ENCODE measurements at places on chromosomes 1 and 21. TPM values are rescaled to one million over a fixed set of nuclear protein-coding genes. Genes with fewer than 3 reads are reported as not detected.

The PLPPR5 gene
- total RNA-seq, result not detected

DNA sequence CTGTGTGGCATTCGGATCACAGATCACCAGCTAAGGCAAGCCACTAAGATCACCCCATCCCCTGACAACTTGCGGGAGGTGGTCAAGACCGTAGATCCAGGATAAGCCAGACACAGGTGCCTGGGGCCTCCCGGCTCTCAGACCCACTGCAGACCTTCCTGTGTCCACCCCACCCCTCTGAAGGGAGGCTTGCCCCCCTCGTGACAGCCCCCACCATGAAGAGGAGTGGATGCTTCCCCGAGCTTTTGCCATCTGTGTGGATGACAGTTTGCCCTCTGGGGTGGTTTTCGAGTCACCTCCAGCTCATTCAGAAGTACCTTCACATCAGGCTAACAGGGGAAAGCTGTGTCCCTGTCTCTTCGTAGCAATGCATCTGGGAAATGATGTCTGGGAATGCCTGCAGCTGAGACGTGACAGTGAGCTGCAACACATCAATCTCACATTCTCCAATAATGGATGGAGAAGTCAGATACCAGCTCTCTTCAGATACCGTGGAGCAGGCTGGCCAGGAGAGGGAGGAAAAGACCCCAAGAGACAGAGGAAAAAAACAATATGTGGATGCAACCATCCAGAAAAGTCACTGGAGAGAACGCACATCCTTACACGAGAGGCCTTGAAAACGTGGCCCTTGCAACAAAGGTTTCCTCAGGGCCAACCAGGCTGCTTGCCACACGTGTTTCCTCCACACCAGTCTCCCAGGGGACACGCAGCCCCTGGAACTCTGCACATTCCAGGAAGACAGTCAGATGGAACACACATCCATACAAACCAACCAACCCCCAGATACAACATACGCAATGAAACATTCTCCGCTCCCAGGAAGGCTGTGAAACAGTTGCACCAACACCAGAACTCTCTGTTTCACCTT is 20.4 kb upstream of the FHAD1 start:
- H3K4me1 ChIP-seq, result no peaks in the 10 kb centered on the region
- H3K27me3 ChIP-seq, result no peaks in the 10 kb centered on the region
- no peak for DNase-seq

DNA sequence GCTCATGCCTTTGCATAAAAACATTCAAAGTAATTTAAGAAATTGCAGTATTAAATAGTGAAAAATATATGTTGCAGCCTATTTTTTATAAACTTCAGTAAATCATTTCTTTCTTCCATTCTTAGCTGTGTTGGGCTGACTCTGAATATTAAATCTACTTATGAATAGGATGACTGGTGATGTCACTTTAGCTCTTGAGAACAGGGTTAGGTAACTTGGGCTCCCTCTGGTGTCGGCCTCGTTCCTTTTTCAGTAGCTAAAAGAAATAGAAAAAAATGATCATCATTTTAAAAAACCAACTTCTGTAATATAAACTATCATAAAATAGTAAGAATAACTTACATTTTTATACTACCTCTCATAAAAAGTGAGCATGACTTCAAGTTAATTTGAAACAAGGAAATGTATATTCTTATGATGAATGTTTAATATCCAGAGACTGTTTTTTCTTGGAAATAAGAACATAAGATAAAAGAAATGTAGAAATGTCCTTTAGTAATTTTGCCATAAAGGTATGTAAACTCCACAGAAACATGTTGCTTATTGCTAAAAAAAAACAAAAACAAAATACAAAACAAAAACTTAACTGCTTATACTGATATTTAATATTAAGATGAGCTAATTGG is 26.8 kb upstream of the NCAM2 start:
- H3K27me3 ChIP-seq, result no peaks in the 10 kb centered on the region
- DNase-seq, result no peak
- H3K4me3 ChIP-seq, result no peak overlapping the region
- no peak overlapping the region for H3K27ac ChIP-seq
- H3K4me1 ChIP-seq, result no peaks in the 10 kb centered on the region

- H3K4me3 ChIP-seq, result no peak overlapping the region
- no peaks in the 10 kb centered on the region for H3K4me1 ChIP-seq
- no peaks in the 10 kb centered on the region for H3K36me3 ChIP-seq
- no peak overlapping the region for H3K27ac ChIP-seq
- no peaks in the 10 kb centered on the region for H3K27me3 ChIP-seq
Measured at GRCh38 chr1:118717893-118718292, 270.2 kb downstream of the TBX15 start.

GRCh38 chr1:10360045-10360444 is 38.8 kb upstream of the PGD start:
- H3K27me3 ChIP-seq, result no peaks in the 10 kb centered on the region
- no peak for DNase-seq
- no peak overlapping the region for H3K27ac ChIP-seq
- no peaks in the 10 kb centered on the region for H3K36me3 ChIP-seq
- H3K4me3 ChIP-seq, result no peak overlapping the region
- H3K4me1 ChIP-seq, result no peaks in the 10 kb centered on the region

The CCDC17 gene
- 8.3 TPM for total RNA-seq

The OLFM3 gene
- total RNA-seq, result not detected

DNA sequence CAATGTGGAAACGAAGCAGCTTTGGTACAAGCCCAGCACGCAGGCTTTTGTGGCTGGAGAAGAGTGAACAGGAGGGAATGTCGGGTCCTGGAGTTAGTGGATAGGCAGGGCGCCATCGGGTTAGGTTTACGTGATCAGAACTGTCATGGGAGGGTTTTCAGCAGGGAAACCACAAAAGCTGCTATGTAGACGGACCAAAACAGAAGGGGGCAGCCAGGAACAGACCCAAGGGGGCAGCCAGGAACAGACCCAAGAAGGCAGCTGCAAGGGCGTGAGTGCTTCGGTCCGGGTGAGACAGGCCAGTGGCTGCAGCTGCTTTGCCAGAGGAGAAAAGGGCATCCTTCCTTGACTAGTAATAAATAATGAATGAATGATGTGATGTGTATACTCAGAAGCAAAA is 77.5 kb upstream of the KIF1B start:
- no peaks in the 10 kb centered on the region for H3K27me3 ChIP-seq
- no peak overlapping the region for H3K27ac ChIP-seq
- H3K36me3 ChIP-seq, result peaks cover 40% of the 10 kb centered on the region

DNA sequence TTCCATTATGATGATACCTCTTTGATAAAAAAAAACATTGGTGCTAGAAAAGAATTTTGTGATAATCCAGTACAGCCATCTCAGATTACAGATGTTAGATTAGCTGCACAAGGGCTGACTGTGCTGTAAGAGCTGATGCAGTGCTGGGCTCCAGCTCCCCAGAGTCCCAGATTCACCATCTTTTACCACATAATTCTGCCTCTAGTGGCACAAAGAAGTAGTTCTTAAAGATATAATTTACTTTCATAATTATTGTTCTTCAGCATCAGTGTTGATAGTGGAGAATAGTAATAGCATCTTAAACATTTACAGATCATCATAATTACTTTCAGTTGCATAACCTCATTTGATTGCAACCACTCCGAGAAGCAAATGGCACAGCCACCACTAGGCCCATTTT is 262.1 kb downstream of the BRINP2 start:
- H3K4me3 ChIP-seq, result no peak overlapping the region
- H3K36me3 ChIP-seq, result no peaks in the 10 kb centered on the region
- DNase-seq, result no peak

DNA sequence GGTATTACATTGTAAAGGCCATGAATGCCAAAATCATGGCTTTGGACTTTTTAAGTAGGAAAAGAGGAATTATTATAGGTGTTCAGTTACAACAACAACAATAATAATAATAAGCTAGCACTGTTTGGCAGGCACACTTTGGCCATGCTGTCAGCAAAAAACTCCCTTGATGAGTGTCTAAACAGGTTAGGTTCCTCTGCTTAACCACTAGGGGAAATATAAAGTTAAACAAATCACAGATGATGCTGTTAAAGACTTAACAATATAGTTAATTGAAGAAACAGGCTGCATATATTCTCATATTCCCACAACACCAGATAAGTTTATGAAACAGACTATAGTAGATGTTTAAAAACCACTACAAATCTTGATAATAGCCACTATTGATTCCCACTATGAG is 46.4 kb downstream of the RGS21 start:
- no peak overlapping the region for H3K4me3 ChIP-seq
- H3K36me3 ChIP-seq, result no peaks in the 10 kb centered on the region
- no peak overlapping the region for H3K27ac ChIP-seq
- H3K27me3 ChIP-seq, result no peaks in the 10 kb centered on the region

- H3K27ac ChIP-seq, result no peak overlapping the region
- H3K27me3 ChIP-seq, result no peaks in the 10 kb centered on the region
- H3K36me3 ChIP-seq, result no peaks in the 10 kb centered on the region
- no peak for DNase-seq
- no peak overlapping the region for H3K4me3 ChIP-seq
- no peaks in the 10 kb centered on the region for H3K4me1 ChIP-seq
Measured at GRCh38 chr1:117467336-117467735, 100.1 kb downstream of the MAN1A2 start.

DNA sequence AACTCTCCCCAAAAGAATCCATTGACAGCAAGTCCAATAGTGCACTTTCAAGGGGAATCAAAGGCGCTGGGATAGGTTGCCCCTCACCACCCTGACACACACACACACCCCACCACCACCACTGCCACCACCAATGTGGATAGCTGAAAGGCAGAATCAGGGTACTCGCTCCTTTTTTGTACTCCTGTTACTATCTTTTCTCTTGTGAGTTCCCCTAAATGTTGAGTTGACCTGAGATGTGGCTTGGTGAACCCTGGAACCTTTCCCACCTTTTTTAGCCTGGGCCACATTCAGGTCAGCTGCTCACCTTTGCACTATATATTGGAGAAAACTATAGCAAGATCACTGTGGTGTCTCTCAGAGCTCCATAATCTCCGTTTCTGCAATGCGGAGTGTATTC is 3.9 kb downstream of the S100A8 start:
- no peaks in the 10 kb centered on the region for H3K4me1 ChIP-seq
- peaks cover 4% of the 10 kb centered on the region for H3K27me3 ChIP-seq
- H3K4me3 ChIP-seq, result no peak overlapping the region
- no peak for DNase-seq
- H3K27ac ChIP-seq, result no peak overlapping the region

- H3K4me1 ChIP-seq, result no peaks in the 10 kb centered on the region
- H3K4me3 ChIP-seq, result no peak overlapping the region
- DNase-seq, result no peak
- no peaks in the 10 kb centered on the region for H3K27me3 ChIP-seq
- no peak overlapping the region for H3K27ac ChIP-seq
Measured at GRCh38 chr1:169395955-169396354, 28.0 kb downstream of the BLZF1 start.

Measured in CD4-positive, alpha-beta memory T cell (primary cell).